MG63 (cell line): ENCODE measurements at places on chromosomes 12 and 14.

DNA sequence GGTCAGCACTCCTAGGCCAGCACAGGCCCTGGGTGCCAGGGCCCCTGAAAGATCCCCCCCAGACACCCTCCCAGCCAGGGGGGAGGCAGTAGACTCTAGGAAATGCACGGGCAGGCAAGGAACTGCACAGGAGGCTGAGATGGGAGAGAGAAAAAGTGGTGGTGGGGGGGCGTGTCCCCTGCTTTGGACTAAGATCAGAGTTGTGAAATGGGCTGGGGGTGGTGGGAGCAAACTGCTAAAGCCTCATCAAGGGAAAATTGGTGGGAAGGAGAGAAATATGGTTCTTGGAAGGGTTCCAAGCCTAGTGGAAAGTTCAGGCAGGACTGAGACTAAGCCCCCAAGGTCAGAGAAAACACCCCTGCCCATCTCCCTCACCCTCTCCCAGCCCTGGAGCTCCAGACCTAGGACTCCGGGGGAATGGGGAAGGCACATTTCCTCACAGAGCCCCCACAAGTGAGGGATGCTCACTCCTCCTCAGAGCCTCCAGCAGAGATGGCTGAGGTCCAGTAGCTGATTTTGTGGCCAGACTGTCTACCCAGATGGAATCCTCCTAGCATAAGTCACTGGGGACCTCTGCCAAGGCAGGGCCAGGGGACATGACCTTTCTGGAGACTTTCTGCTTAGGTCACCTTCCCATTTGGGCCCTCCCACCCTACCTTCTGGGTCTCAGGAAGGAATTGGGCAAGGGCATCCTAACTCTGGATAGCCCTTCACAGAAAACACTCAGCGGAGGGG, 29.8 kb downstream of the FIGNL2 start:
- DNase-seq = peak; percentile 89

DNA sequence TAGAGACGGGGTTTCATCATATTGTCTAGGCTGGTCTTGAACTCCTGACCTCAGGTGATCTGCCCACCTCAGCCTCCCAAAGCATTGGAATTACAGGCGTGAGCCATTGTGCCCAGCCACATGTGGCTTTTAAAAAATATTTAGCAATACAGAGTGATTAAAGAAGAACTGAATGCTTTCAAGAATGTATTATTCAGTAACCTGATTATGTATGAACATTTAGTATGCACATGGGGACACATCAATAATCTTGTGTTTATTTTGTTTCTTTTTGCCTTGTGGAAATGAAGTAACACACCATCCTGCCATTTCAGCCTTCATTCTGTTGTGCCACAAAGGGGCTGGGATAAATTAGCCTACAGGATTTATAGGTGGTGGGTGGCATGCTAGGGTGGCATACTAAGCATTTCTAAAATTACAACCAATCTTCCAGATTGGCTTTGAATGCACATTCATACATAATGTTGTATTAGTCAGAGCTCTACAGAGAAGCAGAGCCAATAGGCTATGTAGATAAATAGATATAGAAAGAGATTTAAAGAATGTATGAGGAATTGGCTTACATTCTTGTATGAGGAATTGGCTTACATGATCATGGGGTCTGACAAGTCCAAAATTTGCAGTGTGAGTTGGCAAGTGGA, 25.5 kb upstream of the TXNRD1 start:
- peak; percentile 47 for DNase-seq

- peak; percentile 38 for DNase-seq
Observed at GRCh38 chr12:62466018-62466593, 520 bp upstream of the MON2 start.

DNA sequence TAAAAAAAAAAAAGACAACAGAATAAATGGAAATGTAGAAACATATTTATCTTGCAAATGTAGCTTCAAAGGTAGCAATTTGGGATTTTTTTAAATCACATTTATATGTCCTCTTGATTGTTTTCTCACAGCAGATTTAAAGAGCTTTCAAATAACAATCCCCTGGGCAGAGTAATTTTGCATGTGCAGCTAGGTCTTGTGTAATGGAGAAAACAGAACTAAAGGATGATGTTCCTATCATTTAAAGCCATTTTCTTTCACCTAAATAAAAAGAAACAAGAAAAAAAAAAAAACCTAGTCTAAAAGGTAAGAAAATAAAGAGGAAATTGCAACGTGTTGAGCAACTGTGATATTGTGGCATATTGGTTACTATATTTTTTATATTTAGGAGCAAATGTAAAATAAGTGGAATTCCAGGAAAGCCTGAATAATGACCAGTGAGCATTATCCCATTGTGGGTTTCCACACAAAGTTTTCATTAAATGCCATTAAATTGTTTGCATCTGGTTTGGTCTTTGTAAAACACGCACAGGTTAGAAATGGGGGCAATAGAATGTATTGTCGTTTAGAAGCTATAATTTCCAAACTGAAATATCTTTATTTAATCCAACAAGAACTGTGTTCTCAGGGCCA, 215.6 kb downstream of the SLC6A15 start:
- DNase-seq = no peak

GRCh38 chr12:93706824-93707223, 29.6 kb downstream of the CRADD start:
- DNase-seq = no peak

- DNase-seq = no peak
Observed at GRCh38 chr14:93977790-93978581, 1.6 kb upstream of the ASB2 start.

DNA sequence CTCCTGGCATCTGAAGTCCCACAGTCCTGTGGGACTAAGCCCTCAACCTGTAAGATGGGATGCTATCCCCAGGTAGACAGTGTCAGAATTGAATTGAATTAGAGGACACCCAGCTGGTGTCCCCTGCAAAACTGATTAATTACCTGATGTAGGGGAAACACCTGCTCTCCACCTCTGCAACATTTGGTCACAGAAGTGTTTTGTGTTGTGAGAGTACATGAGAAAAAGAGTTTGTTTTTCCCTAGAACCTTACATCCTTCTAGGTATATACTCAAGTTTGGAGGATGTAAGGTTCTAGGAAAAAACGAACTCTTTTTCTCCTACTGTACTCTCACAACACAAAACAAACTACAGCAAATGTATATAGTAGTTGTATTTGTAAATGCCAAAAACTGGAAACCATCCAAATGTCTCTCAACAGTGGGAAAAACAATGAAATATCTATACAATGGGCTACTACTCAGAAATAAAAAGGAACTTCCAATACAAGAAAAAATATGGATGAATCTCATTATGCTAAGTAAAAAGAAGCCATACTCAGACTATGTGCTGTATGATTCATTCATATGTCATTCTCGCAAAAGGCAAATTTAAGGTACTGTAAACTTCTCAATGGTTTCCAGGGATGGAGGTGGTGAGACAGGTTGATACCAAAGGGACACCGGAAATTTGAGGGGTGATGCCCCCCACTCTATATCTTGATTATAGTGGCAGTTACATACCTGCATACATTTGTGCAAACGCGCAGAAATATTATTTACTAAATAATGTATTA, 160.7 kb downstream of the MED13L start:
- DNase-seq = no peak

DNA sequence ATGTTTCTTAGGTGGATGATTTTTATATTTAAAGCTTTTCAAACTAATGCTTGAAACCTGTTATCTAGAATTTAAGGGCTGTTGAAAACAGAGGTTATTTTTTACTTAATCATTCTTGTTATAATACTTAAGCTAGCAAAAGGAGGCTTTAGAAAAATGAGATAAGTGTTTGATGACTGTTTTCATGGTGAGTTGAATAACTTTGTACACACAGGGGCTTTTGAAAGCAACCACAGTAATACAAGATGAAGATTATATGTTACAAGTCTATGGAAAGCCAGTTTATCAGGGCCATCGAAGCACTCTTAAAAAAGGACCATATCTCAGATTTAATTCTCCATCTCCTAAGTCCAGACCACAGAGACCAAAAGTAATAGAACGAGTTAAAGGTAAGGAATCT, 33.3 kb downstream of the KIAA0586 start:
- no peak for DNase-seq

- DNase-seq = no peak
Observed at GRCh38 chr14:67429510-67430205, 17.7 kb upstream of the PLEK2 start.

DNA sequence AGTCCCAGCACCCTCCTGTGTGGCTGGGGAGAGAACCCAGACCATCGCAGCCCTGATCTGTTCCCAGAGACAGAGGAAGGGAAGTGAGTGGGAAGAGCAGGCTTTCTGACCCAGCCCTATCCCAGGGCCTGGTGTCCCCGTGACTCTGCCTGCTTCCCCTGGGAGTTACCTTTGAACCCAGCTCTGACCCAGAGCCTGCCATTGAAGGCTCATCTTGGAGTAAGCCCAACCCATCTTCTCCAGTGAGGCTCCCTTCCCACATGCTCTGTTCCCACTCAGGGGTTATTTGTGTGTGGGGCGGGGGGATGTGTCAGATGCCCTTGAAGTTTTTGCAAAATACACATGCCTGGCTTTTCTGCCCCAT, 6.0 kb downstream of the TMEM63C start:
- DNase-seq = no peak

DNA sequence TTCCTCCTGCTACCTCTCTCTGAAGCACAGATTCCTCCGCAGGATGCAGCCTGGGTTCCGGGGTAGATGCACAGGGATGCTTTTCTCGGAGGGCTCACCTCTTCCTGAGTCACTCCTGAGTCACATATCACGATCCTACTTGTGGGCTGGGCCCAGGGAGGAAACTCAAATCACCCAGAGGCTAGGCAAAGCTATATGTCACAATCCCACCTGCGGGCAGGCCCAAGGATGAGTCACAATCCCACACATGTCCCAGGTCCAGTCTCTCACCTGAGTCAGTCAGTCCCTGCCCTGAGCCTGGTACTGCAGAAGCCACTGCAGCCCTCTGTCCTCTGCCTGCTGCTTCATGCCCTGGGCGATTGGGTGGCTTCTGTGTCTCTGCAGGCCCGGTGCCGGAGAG, 149.0 kb upstream of the GSC start:
- no peak for DNase-seq

DNA sequence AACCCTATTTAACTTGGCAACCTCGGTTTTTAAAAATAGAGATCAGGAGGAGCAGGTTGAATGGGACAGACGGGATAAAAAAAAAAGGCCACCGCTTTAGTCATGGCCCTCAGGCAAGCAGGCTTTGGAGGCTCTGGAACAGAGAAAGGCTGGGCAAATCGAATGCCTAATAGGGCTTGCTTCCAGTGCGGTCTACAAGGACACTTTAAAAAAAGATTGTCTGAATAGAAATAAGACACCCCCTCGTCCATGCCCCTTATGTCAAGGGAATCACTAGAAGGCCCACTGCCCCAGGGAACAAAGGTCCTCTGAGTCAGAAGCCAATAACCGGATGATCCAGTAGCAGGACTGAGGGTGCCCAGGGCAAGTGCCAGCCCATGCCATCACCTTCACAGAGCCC, 265.8 kb downstream of the CPNE8 start:
- no peak for DNase-seq

GRCh38 chr12:4268329-4269181, 5.0 kb upstream of the CCND2 start:
- DNase-seq = no peak

- no peak for DNase-seq
Observed at GRCh38 chr14:21711360-21711961, 37.8 kb upstream of the OR4E1 start.

- DNase-seq = peak; percentile 93
Observed at GRCh38 chr14:24113801-24114531, 611 bp upstream of the DCAF11 start.

GRCh38 chr12:26760657-26761293, 72.2 kb downstream of the ITPR2 start:
- DNase-seq = no peak

DNA sequence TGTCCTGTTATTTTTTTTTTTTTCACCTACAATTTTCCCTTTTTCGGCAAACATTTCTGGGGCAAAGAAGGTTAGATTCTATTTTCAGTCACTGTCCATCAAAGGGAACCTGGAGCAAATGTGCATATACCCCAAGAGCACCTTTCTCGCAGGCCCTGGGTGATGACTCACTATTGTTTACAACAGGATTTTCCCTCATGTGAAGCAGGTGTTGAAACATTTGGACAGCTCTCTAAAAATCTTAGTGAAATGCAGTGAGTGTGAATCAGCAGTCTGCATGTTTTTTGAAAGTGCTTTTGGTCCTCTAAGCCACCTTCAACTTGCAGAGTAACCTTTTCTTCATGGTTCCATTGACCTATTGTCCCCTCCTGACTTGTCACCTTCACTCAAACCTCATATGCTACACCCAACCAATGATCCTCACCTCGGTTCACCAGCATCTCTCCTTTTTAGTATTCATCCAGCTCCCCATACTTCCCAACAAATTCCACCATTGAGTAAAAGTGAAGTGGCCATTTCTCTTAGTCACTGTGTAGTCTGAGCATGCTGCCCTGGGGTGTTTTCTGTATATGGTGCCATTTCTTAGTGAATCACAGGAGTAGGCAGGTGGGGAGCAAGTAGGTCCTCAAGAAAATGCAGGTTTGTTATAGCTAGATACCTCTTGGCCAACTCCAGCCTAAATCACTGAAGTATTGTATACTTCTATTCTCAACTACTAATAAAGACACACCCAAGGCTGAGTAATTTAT, 260.2 kb downstream of the BMP4 start:
- DNase-seq = no peak

DNA sequence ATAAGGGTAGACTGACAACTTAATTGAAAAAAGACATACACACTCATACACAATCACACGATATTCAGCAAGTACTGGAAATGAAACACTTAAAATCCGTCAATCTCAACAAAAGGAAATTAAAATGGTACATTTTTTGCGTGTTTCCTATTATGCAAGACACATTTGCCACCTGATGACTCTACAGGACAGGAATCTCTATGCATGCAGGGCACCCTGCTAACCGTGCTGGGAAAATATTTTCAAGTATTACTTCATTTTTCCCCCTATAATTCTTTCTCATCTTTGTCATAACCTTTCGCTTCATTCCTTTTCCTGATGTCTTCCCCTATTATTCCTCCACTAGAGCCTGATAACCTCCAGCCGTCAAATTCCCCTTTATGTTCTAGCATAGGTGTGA, 150.2 kb downstream of the TMEM132D start:
- DNase-seq = no peak

DNA sequence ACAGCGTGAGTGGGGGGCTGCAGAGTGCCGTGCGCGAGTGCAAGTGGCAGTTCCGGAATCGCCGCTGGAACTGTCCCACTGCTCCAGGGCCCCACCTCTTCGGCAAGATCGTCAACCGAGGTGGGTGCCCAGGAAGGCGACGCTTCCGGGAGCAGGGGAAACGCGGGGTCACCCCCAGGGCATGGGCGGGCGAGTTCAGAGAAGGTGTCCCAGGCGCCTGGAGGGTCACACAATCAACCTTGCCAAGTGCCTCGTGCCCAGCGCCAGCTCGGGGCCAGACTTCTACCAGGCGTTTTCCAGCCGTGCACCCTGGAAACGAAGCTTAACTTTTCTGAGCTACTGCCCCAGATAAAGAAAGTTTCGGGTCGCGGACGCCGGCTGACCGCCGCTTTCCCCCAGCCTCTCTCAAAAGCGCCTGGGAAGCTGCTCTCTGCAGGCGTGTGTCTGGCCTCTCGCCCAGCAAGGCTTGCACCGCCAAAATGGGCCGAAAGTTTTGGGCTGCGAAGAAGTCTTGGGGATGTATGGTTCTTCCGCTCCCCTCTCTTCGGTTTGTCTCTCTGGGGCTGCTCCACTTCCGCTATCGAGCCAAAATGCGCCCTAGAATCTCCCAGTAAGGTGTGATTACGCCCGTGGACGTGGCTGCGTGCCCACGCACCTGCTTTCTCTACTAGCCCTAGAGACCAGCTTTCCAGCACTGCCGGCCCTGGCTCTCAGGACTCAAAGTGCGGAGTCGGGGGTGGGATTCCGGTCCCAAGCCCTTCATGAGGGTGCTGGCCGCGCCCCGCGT, 1.7 kb downstream of the WNT1 start:
- DNase-seq = no peak

- no peak for DNase-seq
Observed at GRCh38 chr12:100567945-100568344, 5.5 kb upstream of the GAS2L3 start.

GRCh38 chr14:73785834-73786635, 65.6 kb upstream of the PTGR2 start:
- DNase-seq = peak; percentile 79
